ENCODE measurements at places on chromosomes 11 and 22.

GRCh38 chr11:67680696-67681470, 6.5 kb upstream of the ALDH3B2 start:
- DNase-seq: no peak

DNA sequence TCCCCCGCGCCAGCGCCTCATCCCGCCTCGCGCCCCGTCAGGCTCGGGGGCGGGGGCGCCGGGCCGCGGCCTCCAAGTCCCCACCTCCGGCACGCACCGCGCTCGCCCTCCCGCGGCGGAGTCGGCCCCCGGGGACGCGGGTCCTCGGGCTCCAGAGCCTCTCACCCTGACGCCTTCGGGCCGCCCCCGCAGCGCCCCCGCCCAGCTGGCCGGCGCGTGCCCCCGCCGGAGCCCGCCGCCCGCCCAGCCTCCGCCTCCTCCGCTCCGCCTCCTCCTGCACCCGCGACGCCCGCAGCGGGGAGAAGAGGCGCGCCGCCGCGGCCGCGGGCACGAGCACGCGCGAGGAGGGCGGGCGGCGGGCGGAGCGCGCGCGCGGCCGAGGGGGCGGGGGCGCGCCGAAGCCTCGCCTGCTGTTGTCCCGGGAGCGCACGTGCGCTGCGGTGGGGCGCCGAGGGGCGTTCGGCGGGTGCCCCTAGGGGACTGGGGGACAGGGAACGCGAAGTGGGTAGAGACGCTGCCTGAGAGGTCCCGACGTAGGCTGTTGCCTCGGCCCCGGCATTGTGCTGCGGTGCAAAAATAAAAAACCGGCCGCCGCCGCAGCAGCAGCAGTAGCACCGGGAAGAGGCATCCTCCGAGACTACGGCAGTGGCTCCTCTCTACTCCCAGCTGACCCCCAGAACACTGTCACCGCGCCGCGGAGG, 87.4 kb upstream of the ARHGAP32 start:
- DNase-seq: peak; percentile 47

DNA sequence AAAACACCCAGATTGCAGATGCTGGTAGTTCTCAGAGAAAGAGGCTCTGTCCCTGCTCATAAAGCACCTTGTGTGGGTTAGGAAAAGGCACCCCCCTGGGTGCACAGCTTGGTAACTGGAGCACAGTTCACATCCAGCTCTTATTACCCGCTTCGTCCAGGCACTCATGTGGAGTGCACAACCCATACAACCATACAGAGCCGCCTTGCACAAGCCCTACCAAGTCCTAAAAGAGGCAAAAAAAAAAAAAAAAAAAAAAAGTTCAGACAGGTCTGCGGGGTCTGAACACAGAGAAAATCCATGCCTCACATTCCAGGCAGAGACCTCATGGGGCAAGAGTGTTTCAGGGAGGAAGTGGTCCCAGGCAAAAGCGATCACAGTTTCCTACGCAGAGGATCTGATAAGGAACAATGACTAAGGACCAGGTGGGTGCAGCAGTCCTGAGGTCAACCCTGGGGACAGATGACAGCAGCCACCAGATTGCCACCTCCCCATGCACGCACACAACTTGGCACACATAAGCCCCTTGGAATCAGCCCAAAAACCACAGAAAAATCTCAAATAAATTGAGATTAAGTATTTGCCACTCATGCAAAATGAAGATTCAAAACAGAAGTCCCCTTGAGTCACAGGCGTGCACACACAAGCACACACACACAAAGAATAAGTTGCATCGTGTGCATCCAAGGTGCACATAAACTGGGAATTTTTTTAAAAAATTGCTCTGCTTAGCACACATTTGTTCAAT, 12.3 kb downstream of the MB start:
- DNase-seq: no peak

GRCh38 chr11:39780131-39780530, 1679.3 kb downstream of the LRRC4C start:
- no peak for DNase-seq

DNA sequence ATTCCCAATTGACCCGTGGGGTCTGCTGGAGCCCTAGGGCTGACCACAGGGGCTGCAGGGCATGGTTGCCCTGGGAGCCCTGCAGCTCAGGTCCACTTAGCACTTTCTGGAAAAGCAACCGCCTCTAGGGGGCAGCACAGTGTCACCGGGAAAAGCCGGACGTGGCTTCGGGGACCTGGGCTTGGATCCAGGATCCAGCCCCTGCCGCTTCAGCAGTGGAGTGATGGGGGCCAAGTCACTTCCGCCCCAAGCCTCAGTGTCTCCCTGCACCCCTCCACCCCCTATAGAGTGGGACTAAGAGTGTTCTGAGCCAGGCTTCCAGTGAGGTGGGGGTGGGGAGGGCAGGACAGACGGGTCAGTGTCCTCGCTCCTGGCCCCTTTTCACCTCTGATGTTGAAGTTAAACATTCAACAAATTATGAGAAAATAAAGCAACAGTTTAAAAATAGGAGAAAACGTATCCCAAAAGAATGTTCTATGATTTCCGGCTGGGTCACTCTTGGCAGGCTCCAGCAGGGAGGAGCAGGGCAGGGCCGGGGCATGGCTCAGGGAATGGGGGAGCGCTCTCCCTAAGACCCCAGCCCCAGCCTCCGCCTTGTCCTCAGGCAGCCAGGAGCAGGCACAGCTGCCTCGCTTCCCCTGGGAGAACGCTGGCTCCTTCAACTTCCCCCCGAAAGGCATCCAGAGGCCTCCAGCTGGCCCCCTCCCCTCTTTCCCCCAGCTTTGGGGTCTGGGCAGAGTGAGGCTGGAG, 96.5 kb upstream of the FGF3 start:
- DNase-seq: peak; percentile 88

DNA sequence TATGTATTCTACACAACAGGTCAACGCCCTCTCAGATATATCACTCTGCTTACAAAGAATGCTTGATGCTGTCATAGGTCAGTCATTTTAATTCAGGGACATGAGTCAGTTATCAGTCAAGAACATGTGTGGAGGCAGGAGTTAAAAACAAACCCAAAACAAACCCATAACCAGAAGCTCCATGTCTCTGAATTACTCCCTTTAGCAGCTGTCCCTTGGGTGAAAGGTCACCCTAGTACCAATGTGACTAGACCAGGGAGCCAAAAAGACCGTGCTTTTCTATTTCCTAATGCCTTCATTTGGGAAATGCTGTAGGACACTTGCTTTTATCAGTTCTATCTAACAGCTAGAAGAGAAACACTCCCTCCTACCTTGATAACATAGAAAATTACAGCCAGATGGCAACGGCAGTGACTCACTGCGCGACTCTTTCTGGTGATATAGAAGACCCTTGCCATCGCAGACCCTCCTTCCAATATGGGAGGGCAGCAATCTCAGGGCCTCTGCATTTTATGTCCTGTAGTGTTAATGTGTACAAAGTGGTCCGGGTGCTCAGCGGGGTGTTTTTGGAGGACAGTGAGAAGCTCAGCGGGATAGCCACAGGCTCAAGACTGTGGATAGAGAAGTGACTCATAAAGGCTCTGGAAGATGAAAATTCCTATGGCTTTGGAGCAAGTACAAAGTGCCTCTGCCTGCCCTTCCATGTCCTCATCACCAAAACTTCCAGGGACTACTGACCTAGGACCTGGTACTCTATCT, 24.8 kb downstream of the APOL5 start:
- no peak for DNase-seq
